ENCODE measurements at places on chromosomes 2 and 18. TPM values are rescaled to one million over a fixed set of nuclear protein-coding genes. Genes with fewer than 3 reads are reported as not detected.

Gene KYNU
- total RNA-seq = not detected

Gene IL18R1
- total RNA-seq = 7.5 TPM

Gene ZAP70
- total RNA-seq = 2.2 TPM

Gene ACVR1C
- total RNA-seq = not detected

Gene PLGLB1
- total RNA-seq = 0.93 TPM

Gene EFEMP1
- 2,350 TPM for total RNA-seq

Gene HOXD4
- 2.7 TPM for total RNA-seq

All from pericardium fibroblast (primary cell).